ENCODE measurements at places on chromosomes 1 and 21. TPM values are rescaled to one million over a fixed set of nuclear protein-coding genes. Genes with fewer than 3 reads are reported as not detected.

DNA sequence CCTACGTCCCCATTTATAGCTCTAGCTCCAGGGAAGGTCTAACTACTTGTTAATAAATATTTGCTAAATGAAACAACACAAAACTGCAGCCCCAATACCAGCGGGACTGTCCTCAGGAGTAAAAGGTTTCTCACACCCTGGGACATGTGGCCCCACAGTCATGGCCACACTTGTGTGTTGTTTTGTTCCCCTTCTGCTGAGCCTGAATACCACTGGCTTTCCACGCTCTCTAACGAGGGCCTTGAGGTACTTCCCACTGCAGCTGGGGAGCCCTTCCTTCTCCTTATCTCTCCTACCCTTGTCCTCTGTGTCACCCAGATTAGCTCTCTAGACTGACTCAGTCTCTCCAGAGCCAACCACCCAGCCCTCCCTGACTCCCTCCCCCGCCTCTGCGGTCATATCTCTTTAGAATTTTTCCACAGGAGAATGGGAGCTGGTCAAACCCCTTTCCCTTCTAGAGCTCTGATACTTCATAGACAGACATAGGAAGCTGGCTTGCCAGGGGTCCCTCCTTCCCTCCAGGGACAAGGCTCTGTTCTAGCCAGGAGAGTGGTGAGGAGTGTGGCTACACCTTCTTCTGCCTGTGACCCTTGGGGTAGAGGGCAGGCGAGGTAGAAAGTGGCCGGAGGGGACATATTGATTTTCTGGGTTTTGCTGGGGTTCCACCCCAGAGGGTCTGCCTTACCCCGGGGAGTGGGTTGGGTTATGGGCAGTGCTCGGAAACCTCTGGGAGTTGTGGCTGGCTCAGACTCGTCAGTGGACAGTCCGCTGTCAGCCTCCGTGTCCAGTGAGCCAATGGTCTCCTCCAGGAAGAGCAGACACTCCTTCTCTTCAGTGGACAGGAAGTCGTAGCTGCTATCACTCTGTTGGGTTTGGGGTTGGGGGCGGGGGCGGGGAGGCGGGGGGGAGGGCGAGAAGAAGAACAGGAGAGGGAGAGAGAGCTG lies 8.1 kb downstream of the C1orf116 start:
- no peak overlapping the region for H3K27ac ChIP-seq
- no peaks in the 10 kb centered on the region for H3K27me3 ChIP-seq
- no peak overlapping the region for H3K4me3 ChIP-seq
- no peaks in the 10 kb centered on the region for H3K4me1 ChIP-seq

- DNase-seq: no peak
- H3K27me3 ChIP-seq: no peaks in the 10 kb centered on the region
- H3K4me1 ChIP-seq: peaks cover 10% of the 10 kb centered on the region
These were observed 21.2 kb downstream of the PDIK1L start for GRCh38 chr1:26132834-26133167.

DNA sequence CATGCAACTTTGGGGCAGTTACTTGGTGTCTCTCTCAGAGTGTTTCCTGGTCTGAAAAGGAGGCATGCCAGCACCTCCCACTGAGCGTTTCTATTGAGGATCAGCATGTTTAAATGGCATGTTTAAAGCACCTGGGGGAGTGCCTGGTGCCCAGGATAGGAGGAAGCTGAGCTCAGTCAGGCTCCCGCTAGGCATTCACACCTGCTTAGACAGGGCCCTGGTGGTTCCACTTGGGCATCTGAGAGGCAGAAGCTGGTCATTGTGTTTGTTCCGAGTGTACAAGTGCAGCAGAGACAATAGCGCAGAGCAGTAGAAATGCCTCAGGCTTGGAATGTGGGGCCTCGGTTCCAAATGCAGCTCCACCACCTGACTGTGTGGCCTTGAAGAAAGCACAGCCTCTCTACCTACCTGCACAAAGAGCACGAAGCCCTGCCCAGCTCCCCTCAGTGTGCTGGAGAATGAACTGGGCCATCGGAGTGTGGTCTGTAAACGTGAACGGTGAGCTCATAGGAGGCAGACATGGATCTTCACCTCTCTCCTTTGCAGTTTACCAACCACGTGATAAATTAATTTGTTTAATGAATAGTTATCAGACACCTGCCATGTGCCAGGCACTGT lies 20.3 kb upstream of the TMEM222 start:
- H3K36me3 ChIP-seq: peaks cover 80% of the 10 kb centered on the region
- H3K27ac ChIP-seq: no peak overlapping the region
- no peak overlapping the region for H3K4me3 ChIP-seq
- H3K4me1 ChIP-seq: peaks cover 33% of the 10 kb centered on the region

- H3K4me1 ChIP-seq: no peaks in the 10 kb centered on the region
- no peak overlapping the region for H3K4me3 ChIP-seq
- DNase-seq: no peak
- H3K36me3 ChIP-seq: no peaks in the 10 kb centered on the region
These were observed 1083.1 kb downstream of the PLA2G4A start for GRCh38 chr1:187911820-187912219.

CORT gene
- total RNA-seq: 0.24 TPM

CFHR4 gene
- 0.19 TPM for total RNA-seq

ITLN1 gene
- 2.1 TPM for total RNA-seq

OR2T11 gene
- total RNA-seq: under 0.01 TPM

Measured in thymus (tissue), 14 donors.